ENCODE measurements at places on chromosomes 6 and 20.
A peak's percentile ranks its signal among the peaks of the same experiment; 100 is the strongest.

GRCh38 chr20:58403272-58403671, 14.2 kb downstream of the VAPB start:
- DNase-seq: no peak

DNA sequence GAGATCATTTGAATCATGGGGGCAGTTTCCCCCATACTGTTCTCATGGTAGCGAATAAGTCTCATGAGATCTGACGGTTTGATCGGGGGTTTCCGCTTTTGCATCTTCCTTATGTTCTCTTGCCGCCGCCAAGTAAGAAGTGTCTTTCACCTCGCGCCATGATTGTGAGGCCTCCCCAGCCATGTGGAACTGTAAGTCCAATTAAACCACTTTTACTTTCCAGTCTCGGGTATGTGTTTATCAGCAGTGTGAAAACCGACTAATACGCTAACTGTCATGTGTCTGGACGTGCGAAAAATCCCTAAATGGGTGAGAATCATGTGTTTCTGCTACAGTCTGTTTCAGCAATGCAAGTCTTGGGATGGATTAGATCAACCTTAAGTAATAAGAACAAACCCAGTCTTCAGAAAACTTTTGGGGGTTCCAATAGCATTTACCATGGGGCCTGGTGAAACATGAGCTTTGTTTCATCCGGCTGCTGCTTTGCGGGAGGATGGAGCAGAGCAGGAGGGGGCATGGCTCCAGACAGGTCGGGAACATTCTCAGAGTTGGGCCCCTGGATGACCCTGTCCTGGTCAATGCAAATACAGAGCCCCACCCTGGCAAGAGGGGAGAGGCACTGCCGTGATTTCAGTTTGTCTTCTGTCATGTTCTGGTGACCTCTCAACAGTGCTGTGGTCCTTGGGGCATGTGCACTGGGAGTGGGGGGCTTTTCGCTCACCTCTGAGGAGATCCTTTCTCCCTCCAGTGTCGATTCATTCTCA, 41.5 kb downstream of the CTCFL start:
- no peak for DNase-seq

DNA sequence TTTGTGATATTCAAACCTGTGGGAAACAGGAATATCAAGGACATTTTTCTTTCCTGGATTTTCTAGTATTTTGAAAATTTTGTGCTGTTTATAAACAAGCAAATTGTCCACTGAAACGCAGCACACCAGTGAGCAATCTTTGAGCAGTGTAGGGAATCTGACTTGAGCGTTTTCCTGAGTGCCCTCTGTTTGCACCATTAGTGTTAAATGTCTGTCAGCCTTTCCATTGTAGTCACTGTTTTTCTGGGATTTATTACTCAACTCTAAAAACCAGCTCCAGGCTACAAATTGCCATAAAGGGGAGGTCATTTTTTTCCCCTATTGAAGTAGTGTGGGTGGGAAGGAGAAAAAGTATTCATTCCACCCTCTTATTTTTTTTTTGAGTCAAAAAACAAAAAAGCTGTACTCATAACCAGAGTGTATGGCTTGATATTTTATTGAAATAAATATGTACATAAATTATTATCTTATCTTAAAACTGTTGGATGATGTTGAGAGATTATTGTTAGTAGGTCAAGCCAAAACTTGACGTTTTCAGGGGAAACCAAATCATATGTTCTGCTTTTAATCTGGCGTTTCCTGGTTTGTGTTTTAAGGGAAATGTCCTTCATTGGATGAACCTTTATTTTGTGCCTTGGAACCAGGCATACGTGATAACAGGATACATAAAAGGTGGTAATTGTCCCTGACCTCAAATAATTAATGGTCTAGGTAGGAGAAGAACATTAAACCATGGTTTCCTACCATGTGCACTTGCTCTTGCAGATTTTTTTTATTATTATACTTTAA, 51.8 kb downstream of the TSHZ2 start:
- DNase-seq: no peak

DNA sequence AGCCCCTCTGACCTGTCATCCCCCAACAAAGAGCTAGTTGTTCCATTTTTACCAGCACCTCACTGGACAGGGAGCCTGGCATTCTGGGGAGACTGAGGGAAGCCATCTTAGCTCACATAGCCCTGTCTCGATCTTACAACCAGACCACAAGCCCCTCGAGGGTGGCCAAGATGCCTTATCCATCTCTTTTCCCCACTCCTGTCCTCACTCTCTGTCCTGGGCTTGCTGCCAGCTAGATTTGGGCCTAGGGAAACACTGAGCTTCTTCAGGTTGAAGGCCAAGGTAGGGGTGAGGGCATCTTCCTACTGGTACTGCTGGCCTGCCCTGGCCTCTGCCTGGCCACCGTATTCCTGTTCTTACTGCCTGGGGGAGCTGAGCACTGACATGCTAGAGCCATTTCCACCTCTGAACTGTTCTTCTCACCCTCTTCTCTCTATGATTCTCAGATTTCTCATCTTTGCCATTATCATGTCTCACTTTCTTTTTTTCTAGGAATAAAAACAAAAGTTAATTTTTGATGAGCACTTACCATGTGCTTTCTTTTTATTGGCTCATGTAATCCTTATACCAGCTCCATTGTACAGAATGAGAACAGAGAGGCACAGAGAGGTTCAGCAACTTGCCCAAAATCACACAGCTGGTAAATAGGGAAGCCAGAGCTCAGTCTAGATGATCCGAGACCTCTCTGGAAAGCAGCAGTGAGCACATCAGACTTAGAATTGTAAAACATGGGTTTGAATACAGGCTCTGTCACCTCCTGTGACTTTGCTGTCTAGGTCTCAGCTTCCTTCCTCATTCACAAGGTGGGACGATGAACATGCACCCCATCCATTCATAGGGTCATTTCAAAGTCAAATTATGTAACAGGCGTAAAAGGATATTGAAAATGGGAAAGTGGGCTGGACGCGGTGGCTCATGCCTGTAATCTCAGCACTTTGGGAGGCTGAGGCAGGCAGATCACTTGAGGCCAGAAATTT, 28.7 kb downstream of the FGD2 start:
- no peak for DNase-seq

- DNase-seq: peak; percentile 58
Measured at GRCh38 chr6:35583893-35584688, 71.4 kb upstream of the TULP1 start.

GRCh38 chr6:45109551-45109950, 218.6 kb upstream of the RUNX2 start:
- no peak for DNase-seq

All from activated T-helper 9 cell treated with anti-CD3 and anti-CD28 coated beads, Interleukin-2, amount 50 U/mL, for 16 hours (primary cell).